Astrocyte (in vitro differentiated cells and primary cell): ENCODE measurements at places on chromosomes 1 and 21. TPM values are rescaled to one million over a fixed set of nuclear protein-coding genes. Genes with fewer than 3 reads are reported as not detected.

DNA sequence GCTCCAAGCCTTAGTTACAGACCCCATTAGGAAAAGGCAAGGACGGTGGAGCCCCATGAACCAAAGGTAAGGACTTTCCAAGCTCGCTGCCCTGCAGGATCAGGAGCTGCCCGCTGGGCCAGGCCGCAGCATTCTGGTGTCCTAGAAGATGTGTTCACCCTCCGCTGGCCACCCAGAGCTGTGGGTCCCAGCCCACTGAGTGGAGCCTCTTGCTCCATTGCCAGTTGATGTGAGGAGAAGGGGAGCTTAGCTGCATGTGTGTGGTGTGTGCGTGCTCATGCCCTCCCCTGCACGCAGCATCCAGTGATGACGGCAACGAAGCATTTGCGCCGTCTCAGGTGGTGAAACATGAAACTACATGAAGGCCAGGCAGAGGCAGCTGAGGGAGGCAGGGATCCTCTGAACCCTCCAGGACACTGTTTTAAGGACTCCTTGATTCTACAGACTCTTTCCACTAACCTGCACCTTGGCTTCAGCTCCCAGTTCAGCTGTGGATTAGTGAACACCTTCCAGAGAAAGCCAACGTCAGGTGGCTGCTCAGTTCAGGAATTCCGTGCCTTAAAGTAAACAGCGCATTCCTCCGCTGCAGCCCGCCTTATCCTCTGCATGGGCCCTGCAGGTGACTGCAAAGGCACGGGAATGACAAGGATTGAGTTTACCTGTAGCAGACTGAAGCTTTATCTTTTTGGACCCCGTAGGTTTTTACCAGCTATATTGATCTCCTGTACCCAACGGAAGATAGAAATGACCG is 48.7 kb downstream of the SMYD2 start:
- H3K27ac ChIP-seq = no peak overlapping the region
- H3K4me1 ChIP-seq = no peaks in the 10 kb centered on the region
- H3K4me3 ChIP-seq = no peak overlapping the region
- peaks cover 7% of the 10 kb centered on the region for H3K36me3 ChIP-seq
- no peaks in the 10 kb centered on the region for H3K27me3 ChIP-seq
- no peak for DNase-seq

PLA2G2F gene
- 0.23 TPM in 1 of 2 replicates, not detected in the other for total RNA-seq

DNA sequence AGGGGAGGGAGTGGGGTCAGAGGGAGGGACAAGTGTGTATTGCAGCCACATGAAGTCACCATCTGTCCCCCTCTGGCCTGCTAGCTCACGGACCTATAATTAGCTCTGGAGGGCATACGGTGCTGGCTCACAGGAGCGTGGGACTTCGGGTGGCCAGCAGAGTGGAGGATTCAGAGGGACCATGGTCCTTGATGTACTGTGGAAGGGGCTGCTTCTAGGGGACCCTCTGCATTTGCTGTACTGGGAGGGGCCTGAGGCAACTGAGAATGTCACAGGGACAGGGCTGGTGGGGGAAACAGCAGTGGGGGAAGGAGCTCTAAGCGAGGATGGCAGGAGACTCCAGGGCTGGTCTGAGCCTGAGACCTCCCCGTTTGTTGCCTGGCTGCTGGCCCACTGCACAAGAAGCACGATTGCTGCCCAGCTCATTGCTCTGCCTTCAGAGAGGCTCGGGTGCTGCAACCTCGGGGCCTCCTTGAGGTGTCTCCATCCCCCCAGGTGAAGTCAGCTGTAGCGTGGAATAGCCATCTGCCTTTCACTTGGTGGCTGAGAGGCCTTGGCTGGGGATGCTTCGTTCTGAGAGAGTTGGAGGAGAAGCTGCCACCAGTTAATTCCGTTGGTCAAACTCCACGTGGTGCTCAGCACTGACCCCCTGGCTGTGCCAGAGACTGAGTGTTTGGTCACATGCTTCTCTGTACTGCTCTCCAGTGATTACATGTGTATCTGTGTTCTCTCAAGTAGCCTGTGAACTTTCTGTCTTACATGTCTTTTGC is 2.7 kb downstream of the PPFIA4 start:
- H3K27ac ChIP-seq = no peak overlapping the region
- no peak for DNase-seq
- peaks cover 10% of the 10 kb centered on the region for H3K36me3 ChIP-seq
- H3K4me3 ChIP-seq = no peak overlapping the region
- H3K27me3 ChIP-seq = peaks cover 15% of the 10 kb centered on the region
- peaks cover 8% of the 10 kb centered on the region for H3K4me1 ChIP-seq

CHI3L1 gene
- 0.20 and 0.34 TPM in 2 replicates for total RNA-seq

CNKSR1 gene
- 4.2 and 5.0 TPM in 2 replicates for total RNA-seq

- no peaks in the 10 kb centered on the region for H3K27me3 ChIP-seq
- H3K4me1 ChIP-seq = no peaks in the 10 kb centered on the region
- no peak overlapping the region for H3K27ac ChIP-seq
- no peaks in the 10 kb centered on the region for H3K36me3 ChIP-seq
- no peak for DNase-seq
Observed at GRCh38 chr1:31387612-31388011, 14.7 kb upstream of the FABP3 start.

GRCh38 chr1:88655140-88655539 is 28.9 kb upstream of the PKN2 start:
- H3K4me3 ChIP-seq = no peak overlapping the region
- no peaks in the 10 kb centered on the region for H3K4me1 ChIP-seq
- no peak for DNase-seq
- no peaks in the 10 kb centered on the region for H3K27me3 ChIP-seq
- no peaks in the 10 kb centered on the region for H3K36me3 ChIP-seq
- no peak overlapping the region for H3K27ac ChIP-seq

DNA sequence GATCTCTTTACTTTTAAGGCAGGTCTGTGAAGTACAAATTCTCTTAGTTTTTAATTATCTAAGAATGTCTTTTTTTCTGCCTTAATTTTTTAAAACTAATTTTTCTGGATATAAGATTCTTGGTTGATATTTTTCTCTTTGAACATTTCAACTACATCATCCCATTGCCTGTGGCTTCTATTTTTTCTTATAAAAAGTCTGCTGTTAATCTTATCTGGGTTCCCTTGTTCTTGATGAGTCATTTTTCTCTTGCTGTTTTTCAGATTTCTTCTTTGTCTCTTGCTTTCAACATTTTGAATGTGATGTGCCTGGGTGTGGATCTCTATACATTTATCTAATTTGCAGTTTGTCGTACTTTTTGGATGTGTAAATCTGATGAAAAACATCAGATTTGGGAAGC is 525.2 kb upstream of the PBX1 start:
- no peaks in the 10 kb centered on the region for H3K36me3 ChIP-seq
- no peak overlapping the region for H3K27ac ChIP-seq
- H3K4me1 ChIP-seq = no peaks in the 10 kb centered on the region
- no peak overlapping the region for H3K4me3 ChIP-seq
- H3K27me3 ChIP-seq = no peaks in the 10 kb centered on the region

UBR4 gene
- total RNA-seq = 133 and 153 TPM in 2 replicates

GRCh38 chr21:42097860-42098454 is 26.8 kb downstream of the UMODL1 start:
- DNase-seq = peak; percentile 98
- no peak overlapping the region for H3K4me3 ChIP-seq
- H3K36me3 ChIP-seq = no peaks in the 10 kb centered on the region
- peak overlapping the region; percentile 94 for H3K27ac ChIP-seq
- peaks cover 32% of the 10 kb centered on the region for H3K4me1 ChIP-seq

GRCh38 chr1:167750641-167751040 is 28.9 kb downstream of the MPZL1 start:
- no peak for DNase-seq
- no peaks in the 10 kb centered on the region for H3K36me3 ChIP-seq
- H3K4me1 ChIP-seq = peaks cover 13% of the 10 kb centered on the region
- no peaks in the 10 kb centered on the region for H3K27me3 ChIP-seq
- H3K4me3 ChIP-seq = no peak overlapping the region
